Ovary (tissue), 10 donors: ENCODE measurements at places on chromosomes 13 and 19. TPM values are rescaled to one million over a fixed set of nuclear protein-coding genes. Genes with fewer than 3 reads are reported as not detected.

Gene PLK5
- polyA plus RNA-seq: 0.23 TPM

Gene LILRA1
- polyA plus RNA-seq: 1.7 TPM

Gene MBD3L3
- polyA plus RNA-seq: not detected

Gene RNF17
- not detected for polyA plus RNA-seq

Gene PEAK3
- polyA plus RNA-seq: not detected

Gene ZNF541
- 1.8 TPM for polyA plus RNA-seq

Gene LGALS4
- polyA plus RNA-seq: 0.80 TPM

Gene SUGT1
- 33.7 TPM for polyA plus RNA-seq

Gene LIM2
- polyA plus RNA-seq: not detected

Gene GPR12
- not detected for polyA plus RNA-seq

Gene FPR3
- 1.9 TPM for polyA plus RNA-seq

Gene CGB1
- polyA plus RNA-seq: not detected

Gene ENOX1
- polyA plus RNA-seq: 4.6 TPM

Gene KCNRG
- 0.42 TPM for polyA plus RNA-seq

Gene DACT3
- polyA plus RNA-seq: 51.3 TPM

Gene CYSLTR2
- polyA plus RNA-seq: 1.9 TPM

Gene USHBP1
- 8.9 TPM for polyA plus RNA-seq

Gene FFAR2
- 0.47 TPM for polyA plus RNA-seq

Gene LPAR2
- 3.2 TPM for polyA plus RNA-seq

Gene CRB3
- polyA plus RNA-seq: 0.33 TPM

Gene C3
- 430 TPM for polyA plus RNA-seq

Gene C5AR2
- 0.41 TPM for polyA plus RNA-seq

Gene LHB
- polyA plus RNA-seq: not detected

Gene RDH8
- polyA plus RNA-seq: not detected

Gene ZSCAN18
- polyA plus RNA-seq: 93.3 TPM

Gene BLOC1S3
- polyA plus RNA-seq: 5.2 TPM

Gene BEST2
- not detected for polyA plus RNA-seq

Gene MBD3L2
- not detected for polyA plus RNA-seq

Gene ZBTB45
- polyA plus RNA-seq: 11.6 TPM
